Stimulated activated CD4-positive, alpha-beta T cell treated with anti-CD3 and anti-CD28 coated beads, Interleukin-15, amount 100 ng/mL, for 1 hour (primary cell): ENCODE measurements at places on chromosomes 6 and 20.

GRCh38 chr20:11499101-11499634 is 418.5 kb upstream of the BTBD3 start:
- no peak for DNase-seq

GRCh38 chr6:24931296-24931695 is 4.5 kb downstream of the RIPOR2 start:
- no peak for DNase-seq

DNA sequence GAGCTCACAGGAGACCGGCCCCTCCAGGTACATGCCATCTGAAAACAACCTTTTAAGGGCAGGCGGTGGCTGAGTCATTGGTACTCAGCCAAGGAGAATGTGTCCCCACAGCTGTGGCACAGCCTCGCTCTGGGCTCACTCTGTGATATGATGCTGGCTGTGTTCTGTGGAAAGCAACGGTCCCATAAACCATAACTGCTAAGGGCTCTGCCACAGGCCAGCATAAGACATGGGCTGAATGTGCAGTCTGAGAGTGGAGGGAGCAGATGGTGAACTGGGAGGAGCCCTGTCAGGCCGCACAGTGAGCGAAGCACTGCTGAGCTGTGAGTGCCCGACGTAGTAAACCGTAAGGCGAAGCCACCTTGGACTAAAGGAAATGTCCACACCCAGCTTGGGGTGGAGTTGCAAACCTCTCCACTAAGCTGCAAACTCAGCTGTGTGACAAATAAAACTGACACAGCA is 375.8 kb downstream of the THBS2 start:
- no peak for DNase-seq

DNA sequence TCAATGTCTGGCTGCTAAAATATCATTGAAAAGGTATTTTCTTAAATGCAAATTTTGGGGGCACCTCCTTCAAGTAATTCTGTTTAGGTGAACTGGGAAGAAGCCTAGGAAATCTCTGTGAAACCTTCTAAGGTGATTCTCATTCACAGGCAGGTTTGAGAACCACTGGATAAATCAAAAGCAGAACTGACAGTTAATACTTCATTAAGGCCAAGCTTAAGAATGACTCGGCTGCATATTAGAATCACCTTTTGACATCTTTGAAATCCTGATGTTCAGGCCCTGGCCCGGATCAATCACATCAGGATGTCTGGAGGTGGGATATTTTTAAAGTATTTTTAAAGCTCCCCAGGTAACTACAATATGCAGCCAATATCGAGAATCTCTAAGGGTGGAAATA is 50.6 kb downstream of the FKBP1C start:
- no peak for DNase-seq

GRCh38 chr6:162857326-162857725 is 129.6 kb downstream of the PACRG start:
- DNase-seq, result no peak

GRCh38 chr20:19944772-19945459 is 72.2 kb upstream of the NAA20 start:
- DNase-seq, result no peak

- no peak for DNase-seq
Observed at GRCh38 chr6:69390125-69390524, 406.7 kb downstream of the LMBRD1 start.

DNA sequence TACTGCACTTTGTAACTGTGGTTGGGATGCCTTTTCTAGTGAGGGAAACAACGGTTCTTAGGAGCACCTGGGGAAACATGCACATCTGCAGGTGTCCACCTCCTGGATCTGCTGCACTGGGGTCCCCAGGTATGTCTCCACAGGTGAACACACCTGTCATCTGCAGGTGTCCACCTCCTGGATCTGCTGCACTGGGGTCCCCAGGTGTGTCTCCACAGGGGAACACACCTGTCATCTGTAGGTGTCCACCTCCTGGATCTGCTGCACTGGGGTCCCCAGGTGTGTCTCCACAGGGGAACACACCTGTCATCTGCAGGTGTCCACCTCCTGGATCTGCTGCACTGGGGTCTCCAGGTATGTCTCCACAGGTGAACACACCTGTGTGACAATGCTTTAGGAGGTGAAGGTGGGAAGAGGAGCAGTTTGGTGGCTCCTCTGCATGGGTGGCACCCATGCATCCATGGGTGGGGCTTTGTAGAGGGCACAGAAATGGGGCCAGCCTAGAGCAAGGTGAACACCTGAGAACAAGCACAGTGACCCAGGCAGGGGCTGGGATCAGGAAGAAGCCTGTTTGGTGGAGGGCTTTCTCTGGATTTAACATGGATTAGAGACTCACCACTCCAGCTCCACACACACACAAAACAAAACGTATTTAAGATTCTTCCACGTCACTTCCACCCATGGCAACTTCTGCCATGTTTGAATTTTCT is 206.0 kb upstream of the CDH4 start:
- no peak for DNase-seq

DNA sequence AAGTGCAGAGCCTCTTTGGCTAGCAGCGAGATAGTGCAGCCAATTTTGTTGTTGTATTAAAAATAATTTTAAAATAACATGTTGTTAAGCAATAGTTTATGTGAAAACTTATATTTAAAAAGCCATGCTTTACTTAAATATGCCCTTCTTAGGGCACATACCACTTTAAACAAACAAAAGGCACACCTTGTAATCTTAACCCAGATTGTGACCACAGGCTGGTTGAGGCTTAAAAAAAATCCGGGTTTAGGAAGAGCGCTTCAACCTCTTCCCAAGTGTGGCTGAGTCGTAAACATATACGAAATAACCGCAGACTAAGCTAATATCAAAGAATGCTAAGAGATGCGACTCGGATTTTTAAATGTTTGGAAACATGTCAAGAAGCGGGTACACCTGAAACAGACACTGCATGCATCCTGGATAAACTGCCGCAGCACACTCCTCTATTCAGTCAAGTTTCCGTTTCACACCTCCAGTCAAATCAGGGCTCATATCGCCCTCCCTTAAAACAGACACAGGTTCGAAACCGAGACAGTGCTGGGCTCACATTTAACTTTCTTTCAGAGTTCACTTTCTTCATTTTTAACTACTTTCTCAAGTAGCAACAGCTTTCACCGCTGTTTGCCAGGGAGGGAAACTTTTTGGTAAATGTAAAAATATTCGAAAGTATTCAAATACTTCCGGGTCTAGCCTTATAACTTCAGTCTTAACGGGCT is 1.5 kb downstream of the DEK start:
- DNase-seq, result no peak

DNA sequence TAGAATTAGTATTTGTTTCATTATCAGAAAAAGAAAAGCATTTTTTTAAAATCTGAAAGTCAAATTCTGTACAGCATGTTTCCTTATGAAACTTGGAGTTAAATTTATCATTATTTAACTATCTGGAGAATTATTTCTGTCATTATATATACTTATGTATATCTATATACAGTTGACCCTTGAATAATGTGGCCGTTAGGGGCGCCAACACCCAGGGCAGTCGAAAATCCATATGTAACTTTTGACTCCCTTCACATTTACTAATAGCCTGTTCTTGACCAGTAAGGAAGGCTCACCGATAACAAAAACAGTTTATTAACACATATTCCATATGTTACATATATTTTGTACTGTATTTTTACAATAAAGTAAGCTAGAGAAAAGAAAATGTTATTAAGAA is 341.2 kb downstream of the ADGRB3 start:
- no peak for DNase-seq

GRCh38 chr6:156731396-156731795 is 45.8 kb upstream of the ARID1B start:
- DNase-seq, result no peak

GRCh38 chr6:51339728-51340127 is 521.1 kb downstream of the TFAP2B start:
- no peak for DNase-seq

DNA sequence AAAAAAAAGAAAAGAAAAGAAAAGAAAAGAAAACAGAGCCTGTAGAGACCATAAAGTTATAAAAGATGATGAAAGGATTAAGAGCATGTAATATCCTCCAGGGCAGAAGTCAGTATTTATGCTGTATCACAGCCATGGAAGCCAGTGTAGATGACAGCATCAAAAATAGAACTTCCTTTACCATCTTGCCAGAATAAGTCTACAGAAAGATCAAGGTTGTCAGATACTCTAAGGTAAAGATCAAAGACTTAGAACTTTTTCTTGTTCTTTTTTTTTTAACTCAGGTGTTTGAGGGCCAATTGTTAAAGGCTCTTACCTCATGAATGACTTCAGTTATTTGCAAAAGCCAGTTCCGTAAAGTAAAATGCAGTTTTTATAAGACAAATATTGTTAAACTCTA is 54.6 kb downstream of the ARHGAP18 start:
- no peak for DNase-seq

DNA sequence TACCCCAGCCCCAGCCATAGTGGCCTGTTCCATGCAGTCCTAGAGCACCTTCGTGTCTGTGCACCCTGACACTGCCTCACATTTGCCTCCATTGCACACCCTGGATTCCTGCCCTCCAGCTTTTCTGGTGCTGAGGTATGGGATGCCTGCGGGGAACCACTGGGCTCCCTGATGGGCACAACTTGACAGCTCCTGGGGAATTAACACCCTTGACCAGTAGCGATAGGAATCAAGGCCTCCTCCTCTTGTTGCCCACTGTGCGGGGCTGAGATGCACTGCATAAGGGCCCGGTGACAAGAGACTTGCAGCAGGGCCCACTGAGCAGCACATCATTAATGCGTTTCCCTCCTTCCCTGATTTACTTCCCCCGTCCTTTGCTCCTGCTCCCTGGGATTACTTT is 235.6 kb upstream of the MOCS1 start:
- DNase-seq, result no peak

- no peak for DNase-seq
Observed at GRCh38 chr6:934686-935085, 241.7 kb upstream of the EXOC2 start.

DNA sequence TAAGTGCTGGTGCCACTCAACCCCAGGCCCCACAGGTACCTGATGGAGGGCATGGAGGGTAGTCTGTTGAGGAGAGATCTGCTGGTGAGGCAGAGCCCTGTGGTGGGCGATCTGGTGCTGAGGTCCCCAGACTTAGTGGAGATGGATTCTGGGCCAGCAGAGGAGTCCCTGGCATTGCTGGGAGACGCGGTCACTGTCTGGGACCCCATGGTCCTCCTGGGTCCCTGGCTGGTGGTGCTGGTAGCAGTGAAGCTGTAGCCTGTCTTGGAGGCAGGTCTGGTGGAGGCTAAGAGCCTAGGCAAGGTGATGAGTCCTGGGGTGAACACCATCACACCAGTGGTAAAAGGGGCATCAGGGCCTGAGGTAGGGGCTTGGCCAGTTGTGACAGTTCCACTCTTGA is 6.6 kb downstream of the TREML2 start:
- DNase-seq, result no peak

DNA sequence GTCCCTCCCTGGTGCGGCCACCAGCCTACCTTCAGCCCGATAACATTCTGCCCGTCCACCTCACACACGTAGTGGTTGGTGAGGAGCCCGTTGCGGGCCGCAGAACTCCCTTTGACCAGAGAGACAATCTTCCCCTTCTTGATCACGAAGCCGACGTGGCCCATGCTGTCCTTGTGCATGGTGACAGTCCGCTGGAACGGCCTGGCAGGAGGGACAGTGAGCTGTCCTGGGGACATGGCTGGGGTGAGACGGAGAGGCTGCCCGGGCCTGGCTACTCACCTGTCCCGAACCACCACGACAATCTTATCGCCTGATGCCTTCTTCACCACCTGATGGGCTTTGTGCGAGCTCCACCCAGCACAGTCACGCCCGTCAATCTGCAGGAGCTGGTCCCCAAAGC is 16.6 kb downstream of the SDCBP2 start:
- no peak for DNase-seq

DNA sequence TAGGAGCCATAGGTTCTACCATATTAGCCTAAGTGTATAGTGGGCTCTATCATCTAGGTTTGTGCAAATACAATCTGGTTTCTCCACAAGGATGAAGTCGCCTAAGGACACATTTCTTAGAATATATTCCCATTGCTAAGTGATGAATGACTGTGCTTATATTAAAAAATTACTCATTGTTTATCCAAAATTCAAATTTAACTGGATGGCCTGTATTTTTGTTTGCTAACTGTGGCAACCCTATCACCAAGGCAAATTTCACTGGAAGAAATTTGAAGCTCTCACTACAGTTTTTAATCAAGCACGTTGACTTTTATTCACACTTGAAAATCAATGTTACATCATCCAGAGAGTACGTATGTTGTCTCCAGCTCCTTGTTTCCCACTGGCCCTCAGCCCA is 13.9 kb downstream of the GCM2 start:
- DNase-seq, result no peak

DNA sequence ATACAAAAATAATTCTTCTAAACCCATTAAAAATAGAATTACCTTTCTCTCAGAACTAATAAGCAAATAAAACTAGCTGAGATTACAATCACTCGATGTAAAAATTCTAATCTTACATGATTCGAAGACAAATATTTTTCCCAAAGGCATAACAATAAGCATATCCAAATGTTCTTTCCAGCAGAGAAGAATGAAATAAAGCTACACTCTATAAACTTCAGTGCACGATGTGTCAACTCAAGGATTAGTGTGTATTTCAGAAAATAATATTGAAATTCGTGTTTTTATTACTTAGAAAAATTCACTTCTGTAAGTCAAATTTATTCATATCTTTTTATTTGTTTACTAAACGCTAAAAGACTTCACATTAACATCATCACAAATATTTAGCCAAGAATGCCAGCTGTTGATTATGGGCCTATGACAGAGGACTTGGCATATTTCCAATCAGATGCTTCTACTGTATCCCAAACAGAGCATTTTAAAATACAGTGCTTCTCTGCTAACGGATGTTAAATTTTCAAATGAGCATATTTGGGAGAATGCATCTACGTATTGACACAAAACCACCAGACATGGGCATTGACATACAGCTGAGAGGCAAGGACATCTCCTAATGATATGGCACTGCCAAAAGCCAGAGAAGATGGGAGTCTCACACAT is 54.7 kb upstream of the PDE7B start:
- no peak for DNase-seq

- no peak for DNase-seq
Observed at GRCh38 chr20:1282966-1283365, 16.9 kb downstream of the SNPH start.

DNA sequence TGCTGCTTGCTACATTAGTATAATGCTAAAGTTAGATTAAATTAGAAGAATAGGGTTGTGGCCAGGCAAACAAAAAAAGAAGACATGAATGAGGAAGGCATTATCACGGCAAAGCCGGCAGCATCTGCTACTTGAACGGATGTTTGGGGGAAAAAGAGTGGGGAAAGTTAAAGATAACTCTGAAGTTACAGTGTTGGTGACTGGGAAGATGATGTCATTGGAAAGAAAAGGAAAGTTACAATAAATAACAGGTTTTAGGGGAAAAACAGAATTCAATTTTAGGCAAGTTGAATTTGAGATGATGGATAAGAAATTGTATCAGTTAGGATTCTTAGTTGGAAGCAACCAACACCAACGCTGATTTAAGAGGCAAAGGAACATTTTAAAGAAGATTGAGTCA is 74.2 kb upstream of the NRN1 start:
- no peak for DNase-seq

DNA sequence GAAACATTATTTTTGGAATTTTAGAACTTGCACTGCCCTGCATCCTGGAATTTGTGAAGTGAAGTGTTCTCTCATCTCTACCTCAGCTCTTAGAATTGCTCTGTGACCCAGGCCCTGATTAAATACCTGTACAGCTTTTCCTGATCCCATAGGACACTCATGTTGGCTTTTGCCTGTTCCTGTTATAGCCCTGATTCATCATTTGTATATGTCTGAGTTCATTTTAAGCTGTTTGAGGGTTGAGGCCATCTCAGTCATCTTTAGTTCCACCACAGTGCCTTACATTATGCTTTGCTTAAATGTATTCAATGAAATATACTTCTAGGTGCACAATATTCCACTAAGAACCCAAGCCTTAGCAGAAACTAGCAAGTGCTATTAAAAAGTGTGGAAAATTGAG is 26.4 kb downstream of the ZFAND3 start:
- no peak for DNase-seq
